ENCODE measurements at places on chromosomes 1 and 21.

DNA sequence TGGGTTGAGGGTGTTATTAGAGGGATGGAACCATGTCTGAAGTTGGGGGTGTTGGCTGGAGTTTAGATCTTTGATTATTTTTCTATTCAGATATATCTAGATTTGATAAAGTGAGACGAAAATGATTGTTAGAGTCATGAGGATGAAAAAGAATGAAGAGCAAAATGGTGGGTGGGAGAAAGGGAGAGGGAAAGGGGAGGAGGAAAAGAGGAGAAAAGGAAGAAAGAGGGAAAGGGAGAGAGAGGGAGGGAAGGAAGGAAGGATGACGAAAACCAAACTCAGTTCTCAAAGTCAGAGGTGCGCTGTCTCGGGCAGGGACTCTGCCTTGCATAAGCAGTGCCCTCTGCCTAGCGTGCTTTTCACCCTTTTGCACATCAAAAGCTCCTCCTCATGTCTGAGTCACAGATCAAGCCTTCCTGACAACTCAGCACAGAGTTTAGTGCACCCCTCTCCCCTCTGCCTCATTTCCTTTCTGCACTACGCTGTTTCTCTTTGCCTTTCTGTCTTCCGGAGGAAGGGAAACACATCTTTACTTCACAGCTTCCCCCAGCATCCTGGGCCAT, 225.8 kb upstream of the PROX1 start:
- DNase-seq, result no peak

DNA sequence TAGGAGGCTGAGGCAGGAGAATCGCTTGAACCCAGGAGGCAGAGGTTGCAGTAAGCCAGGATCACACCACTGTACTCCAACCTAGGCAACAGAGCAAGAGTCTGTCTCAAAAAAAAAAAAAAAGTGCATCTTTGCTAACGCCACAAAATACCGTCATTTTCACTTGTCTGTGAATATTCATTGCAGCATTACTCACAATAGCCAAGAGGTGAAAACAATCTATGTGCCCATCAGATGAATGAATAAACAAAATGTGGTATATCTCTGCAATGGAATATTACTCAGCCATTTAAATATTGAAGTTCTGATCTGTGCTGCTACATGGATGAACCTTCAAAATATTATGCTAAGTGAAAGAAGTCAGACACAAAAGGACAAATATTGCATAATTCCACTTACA, 7.9 kb upstream of the TIAM1 start:
- no peak for DNase-seq

GRCh38 chr1:37691497-37692077, 729 bp upstream of the CDCA8 start:
- DNase-seq, result no peak

DNA sequence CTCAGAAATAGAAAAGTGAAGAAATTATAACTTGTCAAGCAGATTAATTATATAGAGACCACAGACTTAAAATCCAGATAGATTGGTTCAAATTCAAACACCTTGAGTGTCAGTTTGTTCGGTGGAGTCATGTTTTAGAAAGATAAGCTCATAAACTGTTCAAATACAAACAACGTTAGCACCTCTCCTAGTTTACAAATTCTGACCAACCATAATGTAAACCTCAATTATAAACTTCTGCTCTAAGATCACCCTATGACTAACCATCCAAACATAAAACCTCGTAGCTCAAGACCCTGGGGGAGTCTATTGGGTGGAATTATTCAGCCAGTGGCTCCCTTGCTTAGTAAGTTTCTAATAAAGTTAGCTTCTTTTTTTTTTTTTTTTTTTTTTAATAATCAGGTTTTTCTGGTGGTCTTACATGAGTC, 12.4 kb downstream of the CBR1 start:
- no peak for DNase-seq

DNA sequence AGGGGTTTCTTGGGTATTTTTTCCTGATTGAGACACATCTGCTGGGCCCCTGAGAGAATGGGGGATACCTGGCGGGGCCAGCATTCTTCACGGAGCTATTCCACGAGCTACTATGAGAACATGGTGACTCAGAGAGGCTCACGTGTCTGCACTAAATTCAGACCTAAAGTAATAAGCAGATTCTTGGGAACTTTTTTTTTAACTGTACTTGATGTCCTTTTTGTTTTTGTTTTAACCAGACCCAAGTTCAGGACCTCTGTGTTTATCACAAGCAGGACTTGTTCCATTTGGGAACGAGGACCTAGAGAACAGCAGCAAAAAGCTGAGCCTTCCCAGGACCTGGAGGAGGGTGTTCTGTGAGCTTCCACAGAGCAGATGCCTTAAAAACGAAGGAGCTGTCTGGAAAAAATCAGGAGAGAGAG, 44.0 kb downstream of the EVA1C start:
- no peak for DNase-seq

DNA sequence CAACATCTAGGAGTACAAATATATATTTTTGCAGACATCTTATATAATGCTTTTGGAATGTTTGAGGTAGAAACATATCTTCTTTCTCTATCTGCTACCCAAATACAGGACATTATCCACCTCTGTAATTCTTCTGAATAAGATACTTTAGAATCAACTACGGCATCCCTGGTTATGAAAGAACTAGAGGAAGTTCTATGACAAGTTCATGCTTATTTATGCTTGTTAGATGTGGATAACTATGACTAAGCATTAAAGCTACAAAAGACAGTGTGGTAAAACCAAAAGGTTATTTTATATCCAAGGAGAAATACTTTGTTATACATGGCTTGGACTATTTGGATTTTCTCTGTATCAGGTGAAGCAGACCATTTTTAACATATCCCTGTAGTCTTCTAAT, 894.0 kb downstream of the KCNT2 start:
- no peak for DNase-seq

- DNase-seq, result no peak
These were observed 2.7 kb upstream of the CDC42BPA start for GRCh38 chr1:227321035-227321434.

- DNase-seq, result no peak
These were observed 5.4 kb upstream of the SLC45A1 start for GRCh38 chr1:8312235-8313218.

GRCh38 chr1:200929530-200930278, 35.0 kb downstream of the INAVA start:
- no peak for DNase-seq

- DNase-seq, result no peak
These were observed 36.0 kb downstream of the GNG4 start for GRCh38 chr1:235613602-235614001.

DNA sequence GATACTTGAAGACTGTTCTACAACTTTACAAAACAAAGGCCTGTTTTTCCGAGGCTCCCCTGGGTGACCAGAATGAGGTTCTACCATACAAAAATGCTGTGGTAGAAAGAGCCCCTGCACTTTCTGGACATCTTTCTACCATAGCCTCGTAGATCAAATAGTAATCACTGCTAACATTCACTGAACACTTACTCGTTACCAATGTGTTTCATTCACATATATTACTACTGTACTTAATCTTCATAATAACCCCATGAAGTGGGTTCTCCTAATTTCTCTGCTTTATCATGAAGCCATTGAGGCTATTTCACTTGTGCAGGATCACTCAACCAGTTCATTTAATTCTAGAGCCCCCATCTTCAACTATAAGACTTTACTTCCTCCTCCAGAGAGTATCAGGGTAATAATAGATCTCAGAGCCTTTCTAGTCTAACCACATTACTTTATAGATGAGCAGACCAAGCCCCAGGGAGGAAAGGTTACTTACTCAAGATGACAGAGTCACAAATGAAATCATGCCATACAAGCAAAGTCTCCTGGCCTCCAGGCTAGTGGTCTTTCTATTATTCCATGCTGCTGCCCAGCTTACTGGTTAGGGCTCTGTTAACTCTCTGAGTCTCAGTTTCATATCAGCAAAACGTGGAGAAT, 46.7 kb upstream of the OSBPL9 start:
- no peak for DNase-seq

- DNase-seq, result no peak
These were observed 32.7 kb downstream of the S100A10 start for GRCh38 chr1:151960780-151961513.

- peak; percentile 67 for DNase-seq
These were observed at the start of gene SELENBP1 for GRCh38 chr1:151372058-151372934. SELENBP1 (minus strand) TSS chr1:151372705; CDS start chr1:151372641, 64 bp downstream.

DNA sequence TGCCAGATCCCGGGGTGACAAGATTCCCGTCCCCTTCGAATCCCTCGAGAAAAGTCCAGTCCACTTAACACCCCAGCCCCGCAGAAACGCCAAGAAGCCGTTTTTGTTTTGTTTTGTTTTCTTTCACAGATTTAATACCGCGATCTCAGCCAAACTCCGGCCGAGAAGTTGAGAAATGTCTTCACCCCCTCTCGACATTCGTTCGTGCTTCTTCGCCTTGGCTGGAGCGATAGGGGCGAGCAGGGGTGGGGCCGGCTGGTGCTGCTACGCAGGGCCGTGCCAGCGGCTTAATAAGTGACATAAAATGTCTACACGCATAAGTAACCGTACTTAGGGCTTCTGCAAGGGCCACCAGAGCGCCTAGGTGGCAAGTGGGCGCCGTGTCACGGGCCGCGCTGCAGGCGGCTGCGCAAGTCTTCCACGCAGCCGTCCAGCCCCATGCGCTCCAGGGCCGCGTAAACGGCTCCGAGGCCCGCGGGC, 4.9 kb downstream of the TNFRSF25 start:
- DNase-seq, result no peak

- no peak for DNase-seq
These were observed 4.4 kb upstream of the SLC41A1 start for GRCh38 chr1:205817364-205817763.
